ENCODE measurements at places on chromosomes 4 and X. TPM values are rescaled to one million over a fixed set of nuclear protein-coding genes. Genes with fewer than 3 reads are reported as not detected.

The FAAH2 gene
- 0.38 TPM for total RNA-seq

The GAGE13 gene
- not detected for total RNA-seq

The SLC4A4 gene
- total RNA-seq = 5.9 TPM

The ETDA gene
- not detected for total RNA-seq

The SOD3 gene
- total RNA-seq = 0.65 TPM

The STS gene
- 3.1 TPM for total RNA-seq

The NIPAL1 gene
- 2.4 TPM for total RNA-seq

The AMTN gene
- total RNA-seq = not detected

The H2BW2 gene
- total RNA-seq = not detected

The NALF2 gene
- total RNA-seq = not detected

The FRMPD3 gene
- total RNA-seq = under 0.01 TPM

The PNMA6F gene
- not detected for total RNA-seq

The PHKA2 gene
- 28.9 TPM for total RNA-seq

The SPANXA2 gene
- total RNA-seq = not detected

The FMR1NB gene
- not detected for total RNA-seq

The CFI gene
- 69.6 TPM for total RNA-seq

The OTUD6A gene
- not detected for total RNA-seq

The NDP gene
- not detected for total RNA-seq

The KDR gene
- under 0.01 TPM for total RNA-seq

The PWWP3B gene
- total RNA-seq = 0.33 TPM

The NRK gene
- 17.1 TPM for total RNA-seq

The CENPVL2 gene
- total RNA-seq = not detected

The CT47C1 gene
- total RNA-seq = not detected

The NAP1L3 gene
- total RNA-seq = 0.33 TPM

The MAPK10 gene
- total RNA-seq = 7.6 TPM

The PROM1 gene
- 13.9 TPM for total RNA-seq

The KLHL2 gene
- 10.6 TPM for total RNA-seq
